Osteoblast (primary cell): ENCODE measurements at places on chromosomes 3 and 15. TPM values are rescaled to one million over a fixed set of nuclear protein-coding genes. Genes with fewer than 3 reads are reported as not detected.

The NAALADL2 gene
- total RNA-seq, result 22.1 and 23.5 TPM in 2 replicates

The RASL12 gene
- total RNA-seq, result under 0.01 and 0.36 TPM in 2 replicates

The ULK4 gene
- 20.6 and 23.9 TPM in 2 replicates for total RNA-seq

The CLCN2 gene
- 3.2 and 4.3 TPM in 2 replicates for total RNA-seq

The NRG4 gene
- not detected in 2 replicates for total RNA-seq

The RBPMS2 gene
- total RNA-seq, result 0.29 TPM in 1 of 2 replicates, not detected in the other

The CHRNA7 gene
- total RNA-seq, result under 0.01 TPM in 1 of 2 replicates, not detected in the other

The LRRC31 gene
- not detected in 2 replicates for total RNA-seq

The IQGAP1 gene
- 259 and 273 TPM in 2 replicates for total RNA-seq

The EDEM1 gene
- 38.7 and 46.3 TPM in 2 replicates for total RNA-seq

The PRR20G gene
- total RNA-seq, result not detected in 2 replicates
